ENCODE measurements at places on chromosomes 5 and 9. TPM values are rescaled to one million over a fixed set of nuclear protein-coding genes. Genes with fewer than 3 reads are reported as not detected.

HACD4 gene
- under 0.01 TPM for polyA plus RNA-seq

DNA sequence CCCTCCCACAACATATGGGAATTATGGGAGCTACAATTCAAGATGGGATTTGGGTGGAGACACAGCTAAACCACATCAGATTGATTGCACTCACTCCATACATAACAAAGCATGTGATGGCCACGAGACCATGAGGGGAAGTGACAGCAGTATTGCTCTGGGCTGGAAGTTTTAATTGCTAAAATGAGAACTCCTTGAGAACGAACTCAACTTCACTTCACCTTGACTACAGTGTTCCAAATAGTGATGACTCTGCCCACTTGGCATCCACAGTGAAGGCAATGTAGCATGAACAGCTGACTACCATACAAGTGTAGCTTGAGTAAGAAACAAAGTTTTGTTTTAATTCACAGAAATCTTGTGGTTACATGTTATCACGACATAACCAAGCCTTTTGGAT is 739 bp upstream of the SPINK7 start:
- no peak overlapping the region for H3K4me3 ChIP-seq
- no peak for DNase-seq
- H3K27me3 ChIP-seq, result no peaks in the 10 kb centered on the region
- no peaks in the 10 kb centered on the region for H3K36me3 ChIP-seq
- H3K27ac ChIP-seq, result no peak overlapping the region

DNA sequence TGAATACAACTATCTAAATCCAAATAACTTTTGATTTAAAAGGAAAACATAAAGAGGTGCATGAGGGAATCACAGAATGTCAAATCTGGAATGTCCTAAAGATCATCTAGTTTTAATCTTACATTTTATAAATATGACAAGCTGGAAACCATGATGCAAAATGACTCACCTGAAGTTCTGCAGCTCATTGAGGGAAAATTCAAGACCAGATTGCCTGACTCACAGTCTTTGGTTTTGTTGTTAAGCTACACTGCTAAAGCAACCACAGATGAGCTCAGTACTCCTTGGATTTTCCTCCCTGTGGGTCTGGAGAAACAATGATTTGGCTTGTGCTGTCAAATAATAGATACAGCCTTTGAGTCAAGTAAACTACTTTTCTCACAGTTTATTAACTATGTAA is 19.1 kb upstream of the EDIL3 start:
- H3K27me3 ChIP-seq, result no peaks in the 10 kb centered on the region
- no peak overlapping the region for H3K4me3 ChIP-seq
- H3K4me1 ChIP-seq, result no peaks in the 10 kb centered on the region
- H3K27ac ChIP-seq, result peak overlapping the region; percentile 97
- peaks cover 9% of the 10 kb centered on the region for H3K36me3 ChIP-seq

DNA sequence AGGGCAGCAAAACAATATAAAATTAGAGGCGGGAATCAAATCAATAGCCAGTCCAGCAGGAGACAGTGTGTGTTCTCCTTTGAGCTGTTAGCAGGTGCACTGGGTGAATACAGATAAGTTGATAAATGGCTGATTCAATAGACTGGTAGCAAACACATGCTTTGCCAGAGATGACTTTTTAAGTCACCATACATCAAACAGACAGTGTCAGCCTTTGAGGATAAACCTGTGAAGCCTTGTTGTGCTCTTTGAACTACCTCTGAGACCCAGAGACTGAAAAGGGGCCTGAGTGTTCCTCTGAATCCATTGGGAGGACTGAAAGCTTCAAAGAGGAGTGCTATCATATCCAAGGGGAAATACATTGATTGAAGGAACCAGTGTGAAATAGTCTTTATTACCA is 301.9 kb downstream of the RASEF start:
- H3K27me3 ChIP-seq, result no peaks in the 10 kb centered on the region
- peaks cover 5% of the 10 kb centered on the region for H3K4me1 ChIP-seq
- H3K4me3 ChIP-seq, result no peak overlapping the region
- H3K36me3 ChIP-seq, result no peaks in the 10 kb centered on the region
- peak; percentile 7 for DNase-seq

GRCh38 chr5:91095313-91095712 is 287.8 kb downstream of the ARRDC3 start:
- DNase-seq, result no peak
- no peaks in the 10 kb centered on the region for H3K27me3 ChIP-seq
- H3K36me3 ChIP-seq, result no peaks in the 10 kb centered on the region
- H3K4me1 ChIP-seq, result no peaks in the 10 kb centered on the region
- no peak overlapping the region for H3K27ac ChIP-seq

- H3K4me1 ChIP-seq, result peaks cover 9% of the 10 kb centered on the region
- H3K27me3 ChIP-seq, result no peaks in the 10 kb centered on the region
- H3K4me3 ChIP-seq, result no peak overlapping the region
These were observed 10.9 kb downstream of the PTPA start for GRCh38 chr9:129122133-129122532.

DNA sequence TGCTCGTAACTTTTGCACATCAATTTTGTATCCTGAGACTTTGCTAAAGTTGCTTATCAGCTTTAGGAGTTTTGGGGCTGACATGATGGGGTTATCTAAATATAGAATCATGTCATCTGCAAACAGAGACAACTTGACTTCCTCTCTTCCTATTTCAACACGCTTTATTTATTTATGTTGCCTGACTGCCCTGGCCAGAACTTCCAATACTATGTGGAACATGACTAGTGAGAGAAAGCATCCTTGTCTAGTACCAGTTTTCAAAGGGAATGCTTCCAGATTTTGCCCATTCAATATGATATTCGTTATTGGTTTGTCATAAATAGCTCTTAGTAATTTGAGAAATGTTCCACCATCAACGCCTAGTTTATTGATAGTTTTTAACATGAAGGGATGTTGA is 65.4 kb upstream of the CDH12 start:
- H3K4me3 ChIP-seq, result no peak overlapping the region
- H3K4me1 ChIP-seq, result no peaks in the 10 kb centered on the region
- no peaks in the 10 kb centered on the region for H3K36me3 ChIP-seq
- DNase-seq, result no peak
- no peak overlapping the region for H3K27ac ChIP-seq

FOXD1 gene
- polyA plus RNA-seq, result 73.9 TPM

DNA sequence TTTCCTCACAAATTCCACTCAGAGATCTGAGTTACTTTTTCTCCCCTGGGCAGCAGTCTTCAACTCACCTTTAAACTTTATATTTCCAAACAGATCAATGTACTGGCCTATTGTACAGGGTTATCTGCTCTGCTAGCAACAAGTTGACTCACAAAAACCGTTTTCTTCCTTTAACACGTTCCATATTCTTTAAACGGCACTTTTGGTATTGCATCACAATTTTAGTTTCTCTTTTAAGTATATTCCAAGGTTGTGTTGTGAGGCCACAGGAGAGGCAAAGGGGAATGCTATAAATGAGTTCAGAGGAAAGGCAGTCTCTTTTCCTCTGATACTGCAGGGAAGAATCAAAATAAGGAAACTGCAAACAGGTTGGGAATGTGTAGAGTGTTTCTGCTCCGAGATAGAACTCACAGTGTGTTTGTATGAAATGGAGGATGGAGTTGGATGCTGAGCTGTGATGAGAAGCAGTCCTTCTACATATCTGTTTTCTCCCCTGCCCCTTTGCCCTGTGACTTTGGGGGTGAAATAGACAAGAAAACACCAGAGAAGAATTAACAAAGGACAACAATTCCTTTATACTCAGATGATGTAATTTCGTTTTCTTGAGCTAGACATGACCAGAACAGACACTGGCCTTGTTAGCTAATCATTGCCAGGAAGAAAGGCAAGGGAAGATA is 9.9 kb upstream of the ALDOB start:
- H3K36me3 ChIP-seq, result no peaks in the 10 kb centered on the region
- H3K4me3 ChIP-seq, result no peak overlapping the region
- no peak overlapping the region for H3K27ac ChIP-seq
- DNase-seq, result no peak

NIPAL4 gene
- polyA plus RNA-seq, result 2.6 TPM

- DNase-seq, result no peak
- no peaks in the 10 kb centered on the region for H3K27me3 ChIP-seq
- H3K36me3 ChIP-seq, result no peaks in the 10 kb centered on the region
These were observed 4.1 kb downstream of the PLPP1 start for GRCh38 chr5:55530669-55531068.

DNA sequence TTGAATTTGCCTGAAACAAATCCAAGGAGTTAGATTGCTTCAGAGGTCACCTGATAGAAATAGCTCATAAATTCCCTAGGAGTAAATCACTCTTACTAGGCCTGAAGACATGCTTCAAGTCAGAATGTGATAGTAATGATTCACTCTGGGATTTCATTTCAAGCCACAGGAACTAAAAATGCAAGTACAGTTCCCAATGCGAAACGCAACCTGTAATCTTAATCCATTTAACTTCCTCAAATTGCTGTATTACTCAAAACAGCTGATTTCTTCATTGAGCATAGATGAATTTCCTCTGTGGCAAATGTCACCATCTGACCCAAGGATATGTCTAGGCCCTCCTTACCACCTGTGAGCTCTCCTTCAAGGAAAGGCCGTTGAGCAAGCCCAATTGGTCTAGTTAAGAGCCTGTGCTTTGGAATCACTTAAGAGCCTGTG is 32.1 kb upstream of the IL6ST start:
- no peak overlapping the region for H3K4me3 ChIP-seq
- DNase-seq, result no peak
- no peaks in the 10 kb centered on the region for H3K4me1 ChIP-seq
- H3K27me3 ChIP-seq, result no peaks in the 10 kb centered on the region
